Nucleus accumbens (tissue), 56 donors: ENCODE measurements at places on chromosomes 5 and 9.

- DNase-seq = no peak
These were observed 371.6 kb downstream of the PIK3R1 start for GRCh38 chr5:68587171-68587570.

DNA sequence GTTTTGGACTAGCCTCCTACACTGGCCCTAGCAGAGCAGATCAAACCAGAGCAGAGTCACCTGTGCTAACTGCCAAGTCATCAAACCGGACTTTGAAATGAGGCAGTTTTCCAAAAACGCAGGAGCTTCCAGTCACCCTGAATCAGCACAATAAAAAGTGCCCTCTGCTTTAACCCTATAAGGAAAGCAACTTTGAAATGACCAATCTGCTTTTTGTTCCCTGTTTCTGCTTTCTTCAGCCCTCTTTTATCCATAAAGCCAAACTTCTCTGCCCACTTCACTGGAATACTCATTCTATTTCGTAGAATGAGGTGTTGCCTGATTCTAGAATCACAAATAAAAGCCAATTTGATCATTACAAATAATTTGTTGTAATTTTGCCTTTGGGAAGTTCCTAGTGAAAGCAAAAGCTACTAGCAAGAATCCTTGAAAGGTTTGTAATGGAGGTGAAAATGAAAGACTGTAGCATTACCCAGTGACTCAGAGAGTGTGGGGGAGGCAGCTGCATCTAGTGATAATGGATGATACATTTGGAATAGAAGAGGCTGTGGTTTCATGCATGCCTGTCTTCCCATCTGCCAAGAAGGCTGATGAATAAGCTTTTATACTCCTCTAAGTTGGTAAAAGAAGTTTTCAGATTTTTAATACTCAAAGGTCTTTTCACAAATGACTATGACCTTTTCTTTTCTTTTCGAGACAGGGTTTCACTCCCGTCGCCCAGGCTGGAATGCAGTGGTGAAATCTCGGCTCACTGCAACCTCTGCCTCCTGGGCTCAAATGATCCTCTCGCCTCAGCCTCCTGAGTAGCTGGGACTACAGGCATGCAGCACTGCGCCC lies 14.9 kb downstream of the SPAAR start:
- peak; percentile 35 for DNase-seq

DNA sequence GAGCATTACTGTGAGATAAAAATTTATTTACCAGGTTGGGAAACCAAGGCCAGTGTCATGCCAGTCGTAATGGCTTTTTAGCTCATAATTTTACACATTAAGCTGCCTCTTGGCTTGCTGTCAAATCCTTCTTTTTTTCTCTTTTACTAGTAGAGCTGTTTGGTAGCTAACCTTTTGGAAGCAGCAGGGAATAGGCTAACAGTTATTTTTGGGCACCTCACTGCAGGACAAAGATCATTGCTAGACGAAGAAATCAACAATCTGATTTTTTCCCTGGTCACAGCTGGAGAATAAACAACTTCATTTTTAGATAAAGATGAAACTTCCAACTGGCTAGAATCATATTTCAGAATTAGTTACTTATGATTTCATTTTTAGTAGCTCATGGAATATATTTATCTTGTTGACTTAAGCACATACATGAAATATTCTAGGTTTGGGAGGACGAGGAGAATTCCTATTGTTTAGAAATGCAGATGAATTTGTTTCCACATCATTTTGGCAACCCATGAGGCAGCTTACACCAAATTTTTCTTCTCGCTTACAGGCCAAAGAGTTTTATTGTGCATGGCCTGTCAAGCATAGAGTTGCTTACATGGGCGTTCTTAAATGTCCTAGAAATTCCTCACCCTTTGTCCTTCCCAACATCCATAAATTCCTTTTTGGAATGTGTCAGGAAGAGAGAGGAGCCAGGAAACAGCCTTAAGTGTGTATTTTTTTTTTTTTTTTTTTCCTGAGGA lies 19.6 kb downstream of the TNC start:
- DNase-seq = no peak

- no peak for DNase-seq
These were observed 1.2 kb downstream of the JAK2 start for GRCh38 chr9:4986296-4986695.

DNA sequence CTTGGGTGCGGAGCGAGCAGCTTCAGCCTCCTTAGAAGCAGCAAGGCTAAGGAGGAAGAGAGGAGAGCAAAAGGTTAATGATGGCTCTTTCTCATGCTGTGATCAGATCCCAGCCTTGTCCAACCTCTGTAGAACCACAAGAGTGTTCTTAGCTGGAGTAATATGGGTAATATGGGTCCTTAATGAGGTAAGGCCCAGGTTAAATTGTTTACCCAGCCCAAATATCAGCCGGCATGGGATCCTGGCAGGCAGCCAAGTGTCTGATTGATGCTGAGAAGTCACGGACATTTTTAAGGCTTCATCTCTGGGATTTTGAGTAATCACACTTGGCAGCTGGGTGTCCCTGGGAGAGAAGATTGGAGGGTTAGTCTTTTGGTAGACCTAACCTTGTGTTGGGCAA lies 32.3 kb downstream of the GLRA1 start:
- no peak for DNase-seq

DNA sequence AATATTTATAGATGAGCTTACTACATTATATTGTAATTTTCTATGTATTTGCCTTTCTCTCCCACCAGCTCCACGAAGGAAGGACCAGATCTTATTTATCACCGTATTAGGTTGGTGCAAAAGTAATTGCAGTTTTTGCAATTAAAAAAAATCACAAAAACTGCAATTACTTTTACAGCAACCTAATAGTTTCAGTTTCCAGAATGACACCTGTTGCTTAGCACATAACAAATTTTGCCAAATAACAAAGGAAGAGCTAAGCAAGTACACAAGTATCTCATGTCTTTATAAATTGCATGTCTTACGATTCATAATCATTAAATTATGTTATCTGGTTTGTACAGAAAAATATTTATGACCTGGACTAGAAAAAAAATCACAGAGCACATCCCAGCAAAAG lies 45.9 kb downstream of the AGXT2 start:
- DNase-seq = no peak

DNA sequence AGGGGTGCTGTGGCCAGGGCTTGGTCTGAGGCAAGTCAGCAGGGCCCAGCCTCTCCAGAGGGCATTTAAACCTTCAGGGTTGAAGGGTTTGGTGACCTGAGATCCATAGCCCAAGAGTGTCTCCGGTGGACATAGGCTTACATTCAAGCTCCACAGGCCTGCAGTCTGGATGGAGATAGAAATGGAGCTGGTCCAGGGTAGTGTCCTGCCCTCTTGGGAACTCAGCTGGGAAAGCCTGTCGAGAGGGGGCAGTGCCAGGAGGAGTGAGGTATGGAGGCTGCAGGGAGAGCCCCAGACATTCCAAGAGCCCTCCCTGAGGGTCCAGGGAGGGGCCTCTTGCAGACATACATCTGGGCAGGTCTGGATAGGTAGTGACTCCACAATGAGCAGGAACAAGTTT lies 177.0 kb upstream of the MVB12B start:
- DNase-seq = no peak

DNA sequence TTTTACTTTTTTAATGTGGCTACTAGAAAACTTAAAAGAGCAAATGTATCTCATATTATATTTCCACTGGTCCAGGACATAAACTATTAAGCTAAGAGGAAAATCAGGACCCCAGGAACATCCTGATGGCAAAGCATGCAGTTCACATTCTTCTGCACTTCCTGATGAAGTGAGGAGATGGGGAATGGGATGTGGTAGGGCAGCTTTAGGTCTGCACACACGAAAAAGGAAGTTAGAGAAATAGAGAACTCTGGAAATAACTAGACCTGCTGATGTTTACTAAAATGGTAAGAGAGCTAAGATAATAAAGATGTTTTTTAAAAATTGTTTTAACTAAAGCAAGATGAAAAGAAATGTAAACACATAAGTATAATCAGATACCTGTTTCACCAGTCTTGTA lies 39.7 kb upstream of the NIPBL start:
- DNase-seq = no peak

- no peak for DNase-seq
These were observed 416 bp upstream of the PAIP2 start for GRCh38 chr5:139341187-139341688.

DNA sequence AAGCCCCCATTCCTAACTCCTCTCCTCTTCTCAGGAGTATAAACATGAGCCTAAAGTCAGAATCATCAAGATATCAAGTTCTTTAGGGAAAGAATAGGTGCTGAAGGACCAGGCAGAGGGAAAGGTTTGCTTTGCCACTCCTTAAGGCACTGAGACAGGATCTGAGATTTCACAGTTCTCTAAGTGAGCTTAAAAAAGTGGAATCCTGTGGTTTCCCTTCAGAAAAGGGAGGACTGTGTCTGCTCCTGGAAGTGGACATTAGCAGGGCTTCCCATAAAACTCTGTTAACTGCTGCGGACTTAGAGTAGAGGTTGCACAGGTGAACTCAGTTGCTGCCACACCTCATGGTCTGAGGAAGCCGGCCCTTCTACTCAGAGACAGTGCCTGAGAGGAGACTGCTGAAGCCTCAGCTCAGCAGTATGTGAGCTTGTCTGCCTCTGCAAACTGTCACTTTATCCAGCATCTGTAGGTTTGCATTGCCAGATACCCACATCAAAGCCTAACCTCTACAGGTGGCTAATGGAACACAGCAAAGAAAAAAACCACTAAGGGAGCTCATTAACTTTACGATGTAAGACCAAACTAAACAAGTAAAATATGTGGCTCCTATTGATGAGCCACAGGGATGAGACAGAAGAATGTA lies 42.9 kb downstream of the RIC1 start:
- no peak for DNase-seq
